ENCODE measurements at places on chromosomes 5 and 9.

DNA sequence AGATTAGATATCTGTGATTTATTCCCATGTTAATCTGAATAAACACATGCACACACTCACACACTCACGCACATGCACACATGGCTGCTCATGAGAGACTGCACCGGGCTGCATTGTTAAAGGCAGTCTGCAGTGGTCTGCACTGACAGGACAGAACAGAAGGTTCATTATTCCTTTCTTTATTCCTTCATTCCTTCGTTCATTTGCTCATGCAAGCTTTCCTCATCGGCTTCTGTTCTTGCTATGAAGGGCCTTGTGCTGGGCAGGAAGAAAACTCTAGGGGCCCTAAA lies 41.4 kb upstream of the FSTL4 start:
- H3K36me3 ChIP-seq: no peaks in the 10 kb centered on the region
- H3K4me1 ChIP-seq: no peaks in the 10 kb centered on the region
- DNase-seq: no peak
- H3K27ac ChIP-seq: no peak overlapping the region
- H3K27me3 ChIP-seq: peaks cover 9% of the 10 kb centered on the region
- no peak overlapping the region for H3K4me3 ChIP-seq

- DNase-seq: no peak
- no peak overlapping the region for H3K4me3 ChIP-seq
- peaks cover 6% of the 10 kb centered on the region for H3K27me3 ChIP-seq
Measured at GRCh38 chr9:92185681-92186080, 70.5 kb upstream of the SPTLC1 start.

- no peak for DNase-seq
- no peak overlapping the region for H3K27ac ChIP-seq
- H3K36me3 ChIP-seq: no peaks in the 10 kb centered on the region
- H3K4me1 ChIP-seq: no peaks in the 10 kb centered on the region
- peaks cover 5% of the 10 kb centered on the region for H3K27me3 ChIP-seq
- H3K4me3 ChIP-seq: no peak overlapping the region
Measured at GRCh38 chr9:98916660-98917059, 27.0 kb upstream of the COL15A1 start.

GRCh38 chr9:133090187-133090586 lies 28.4 kb downstream of the CEL start:
- no peaks in the 10 kb centered on the region for H3K4me1 ChIP-seq
- no peak overlapping the region for H3K27ac ChIP-seq

- H3K36me3 ChIP-seq: peaks cover 2% of the 10 kb centered on the region
- H3K4me1 ChIP-seq: no peaks in the 10 kb centered on the region
- no peak for DNase-seq
- no peak overlapping the region for H3K4me3 ChIP-seq
- no peak overlapping the region for H3K27ac ChIP-seq
Measured at GRCh38 chr5:181076920-181077319, 36.9 kb downstream of the BTNL9 start.

GRCh38 chr5:83714810-83715209 lies 5.8 kb downstream of the HAPLN1 start:
- no peaks in the 10 kb centered on the region for H3K4me1 ChIP-seq
- H3K27ac ChIP-seq: no peak overlapping the region
- no peak for DNase-seq
- H3K4me3 ChIP-seq: no peak overlapping the region

DNA sequence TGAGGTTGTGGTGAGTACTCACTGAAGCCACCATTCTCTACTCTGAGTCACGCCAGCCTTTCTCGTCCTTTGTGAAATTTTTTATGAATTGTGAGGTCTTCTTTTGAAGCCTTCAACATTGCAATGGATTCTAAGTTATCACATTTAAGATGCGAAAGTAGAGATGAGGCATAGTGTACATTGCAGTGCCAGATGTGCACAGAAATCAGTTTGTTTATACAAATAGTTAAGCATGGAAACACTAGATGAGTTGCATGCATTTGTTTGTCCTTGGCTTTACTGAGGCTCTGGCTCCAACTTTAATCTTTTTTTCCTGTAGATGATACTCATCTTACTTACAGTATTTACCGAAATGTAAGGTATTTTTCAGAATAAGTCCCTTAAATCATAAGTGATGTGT lies 453.7 kb upstream of the RIOK2 start:
- no peak overlapping the region for H3K27ac ChIP-seq
- H3K27me3 ChIP-seq: no peaks in the 10 kb centered on the region
- DNase-seq: no peak
- no peaks in the 10 kb centered on the region for H3K36me3 ChIP-seq
- no peaks in the 10 kb centered on the region for H3K4me1 ChIP-seq

GRCh38 chr5:133423618-133424282 lies 188.6 kb downstream of the FSTL4 start:
- DNase-seq: peak; percentile 79
- H3K4me1 ChIP-seq: peaks cover 10% of the 10 kb centered on the region
- peak overlapping the region; percentile 66 for H3K27ac ChIP-seq

DNA sequence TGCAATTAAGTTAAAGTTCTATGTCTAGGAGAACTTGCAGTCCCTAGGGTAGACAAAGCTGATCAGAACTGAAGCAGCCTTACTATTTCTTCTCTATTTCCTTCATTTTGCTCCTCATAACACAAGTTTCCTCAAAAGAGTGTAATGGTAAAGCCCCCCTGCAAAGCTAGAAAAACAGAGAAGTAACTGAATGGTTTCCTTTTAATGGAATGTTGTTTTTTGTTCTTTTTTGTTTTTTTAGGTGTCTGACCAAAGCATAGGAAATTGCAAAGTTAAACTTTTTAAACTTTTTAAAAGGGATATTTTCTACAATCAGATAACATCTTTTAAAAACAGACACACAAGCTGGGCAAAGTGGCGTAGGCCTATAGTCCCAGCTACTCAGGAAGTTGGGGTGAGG lies 145.7 kb downstream of the TLE1 start:
- H3K4me1 ChIP-seq: no peaks in the 10 kb centered on the region
- no peak overlapping the region for H3K27ac ChIP-seq
- no peak overlapping the region for H3K4me3 ChIP-seq
- no peaks in the 10 kb centered on the region for H3K27me3 ChIP-seq
- H3K36me3 ChIP-seq: no peaks in the 10 kb centered on the region
- DNase-seq: no peak

- no peaks in the 10 kb centered on the region for H3K27me3 ChIP-seq
- peaks cover 36% of the 10 kb centered on the region for H3K36me3 ChIP-seq
- peak overlapping the region; percentile 74 for H3K4me3 ChIP-seq
- DNase-seq: peak; percentile 32
Measured at GRCh38 chr5:134555223-134555889, 29.9 kb downstream of the JADE2 start.

GRCh38 chr5:14781106-14781505 lies 90.5 kb downstream of the ANKH start:
- peaks cover 34% of the 10 kb centered on the region for H3K4me1 ChIP-seq
- DNase-seq: peak; percentile 14
- no peaks in the 10 kb centered on the region for H3K27me3 ChIP-seq
- H3K36me3 ChIP-seq: peaks cover 22% of the 10 kb centered on the region
- H3K27ac ChIP-seq: no peak overlapping the region
- H3K4me3 ChIP-seq: no peak overlapping the region

GRCh38 chr9:136857581-136858412 lies 5.7 kb downstream of the MAMDC4 start:
- H3K4me1 ChIP-seq: no peaks in the 10 kb centered on the region
- no peak overlapping the region for H3K4me3 ChIP-seq
- no peak for DNase-seq
- H3K27ac ChIP-seq: no peak overlapping the region
- no peaks in the 10 kb centered on the region for H3K27me3 ChIP-seq
- peaks cover 2% of the 10 kb centered on the region for H3K36me3 ChIP-seq

- H3K27me3 ChIP-seq: no peaks in the 10 kb centered on the region
- no peaks in the 10 kb centered on the region for H3K4me1 ChIP-seq
- no peak overlapping the region for H3K4me3 ChIP-seq
- H3K27ac ChIP-seq: no peak overlapping the region
- H3K36me3 ChIP-seq: no peaks in the 10 kb centered on the region
Measured at GRCh38 chr5:146622391-146622790, 106.4 kb upstream of the GPR151 start.

All from activated naive CD8-positive, alpha-beta T cell treated with anti-CD3 and anti-CD28 coated beads, Interleukin-2, amount 50 U/mL, for 24 hours (primary cell).